NCI-H526 treated with DMSO at 0.1 percent for 48 hours (cell line): ENCODE measurements at places on chromosomes 6 and 20.

GRCh38 chr6:52691718-52692117, 20.8 kb downstream of the TMEM14A start:
- DNase-seq = no peak

DNA sequence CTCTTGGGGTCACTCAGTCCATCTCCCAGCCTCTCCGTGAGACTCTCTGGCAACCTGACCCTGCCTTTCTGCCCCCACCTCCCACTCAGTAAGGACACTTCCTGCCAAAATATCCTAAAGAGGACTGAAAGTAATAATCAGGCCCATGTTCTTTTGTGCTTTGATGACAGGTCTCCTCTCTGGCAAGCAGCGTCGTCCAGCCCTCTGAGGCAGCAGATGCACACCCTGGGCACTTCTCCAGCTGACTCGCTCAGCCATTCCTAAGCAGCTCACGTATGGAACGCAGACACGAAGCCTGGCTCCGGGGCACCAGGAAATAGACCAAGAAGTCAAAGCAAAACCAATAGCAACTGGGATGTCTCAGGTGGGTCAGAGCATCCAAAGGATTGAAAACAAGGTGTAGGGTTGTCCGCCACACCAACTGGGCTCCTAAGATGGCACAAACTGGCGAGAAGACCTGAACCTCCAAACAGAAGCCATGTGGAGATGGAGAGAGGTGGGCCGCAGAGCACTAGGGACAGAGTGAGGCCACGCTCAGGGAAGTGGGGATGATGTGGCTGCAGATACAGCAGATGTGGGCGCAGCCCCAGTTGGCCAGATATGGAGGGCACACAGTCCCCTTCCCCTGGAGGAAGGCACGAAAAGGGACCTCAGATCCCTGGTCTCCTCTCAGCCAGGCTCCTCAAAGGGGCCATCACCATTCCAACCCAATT, 99.3 kb downstream of the PRND start:
- no peak for DNase-seq

- DNase-seq = no peak
These were observed 44.3 kb upstream of the ZNF184 start for GRCh38 chr6:27517238-27517637.

DNA sequence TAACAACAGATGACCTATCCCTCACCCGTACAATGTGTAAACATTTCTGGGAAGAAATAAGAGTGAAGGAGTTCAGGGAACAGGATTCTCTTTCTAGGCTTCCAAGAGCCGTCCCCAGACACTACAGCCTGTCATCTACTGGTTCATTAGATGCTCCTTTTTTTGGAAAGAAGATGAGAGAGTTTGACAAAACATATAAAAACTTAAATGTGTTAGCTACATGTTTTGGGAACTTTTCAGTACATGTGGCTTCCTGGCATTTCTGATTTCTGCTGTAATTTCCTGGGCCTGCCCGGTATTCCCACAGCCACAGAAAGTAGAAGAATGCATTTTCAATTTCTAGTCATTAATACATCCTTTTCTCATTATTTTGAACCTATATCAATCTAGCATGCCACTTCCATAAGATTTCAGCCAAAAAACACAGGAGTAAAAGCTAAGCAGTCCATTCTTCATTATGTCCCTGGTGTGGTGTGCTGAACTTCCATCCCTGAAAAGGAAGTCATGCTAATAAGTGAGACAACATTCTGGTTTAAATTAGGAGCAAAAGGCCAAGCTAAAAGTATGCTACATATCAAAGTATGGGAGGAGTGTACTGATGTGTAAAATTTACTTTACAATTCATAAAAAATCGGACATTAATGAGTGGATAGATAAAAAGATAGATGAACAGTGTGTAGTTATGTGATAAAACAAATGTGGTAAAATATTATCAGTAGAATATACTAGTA, 198.2 kb downstream of the WDR27 start:
- no peak for DNase-seq

- no peak for DNase-seq
These were observed 53.1 kb downstream of the IL20RA start for GRCh38 chr6:136991646-136992045.
